ENCODE measurements at places on chromosomes 7 and 10. TPM values are rescaled to one million over a fixed set of nuclear protein-coding genes. Genes with fewer than 3 reads are reported as not detected.

DNA sequence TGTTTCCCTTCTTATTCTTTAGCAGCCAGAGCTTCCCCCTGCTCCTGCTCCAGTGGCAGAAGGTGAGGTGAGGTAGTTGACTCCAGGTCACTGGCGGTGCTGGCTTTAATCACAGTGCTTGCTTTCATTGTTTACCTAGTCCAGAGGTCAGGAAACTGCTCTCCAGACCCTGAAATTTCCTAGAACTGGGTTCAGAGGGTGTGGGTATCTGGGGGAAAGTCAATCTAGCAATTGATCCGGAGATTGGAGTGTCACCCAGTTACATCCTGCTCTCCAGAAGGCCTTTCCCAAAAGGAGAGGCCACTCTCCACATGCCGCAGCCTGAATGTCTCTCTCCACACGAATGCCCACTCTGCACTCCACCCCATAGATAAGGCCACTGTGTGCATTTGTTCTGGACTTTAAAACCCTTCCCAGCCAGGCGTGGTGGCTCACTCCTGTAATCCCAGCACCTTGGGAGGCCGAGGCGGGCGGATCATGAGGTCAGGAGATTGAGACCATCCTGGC, 2.1 kb upstream of the MBL2 start:
- no peaks in the 10 kb centered on the region for H3K4me1 ChIP-seq
- H3K27me3 ChIP-seq = no peaks in the 10 kb centered on the region
- no peaks in the 10 kb centered on the region for H3K36me3 ChIP-seq
- H3K27ac ChIP-seq = no peak overlapping the region
- no peak for DNase-seq
- no peak overlapping the region for H3K4me3 ChIP-seq

- DNase-seq = no peak
- no peaks in the 10 kb centered on the region for H3K36me3 ChIP-seq
- H3K4me3 ChIP-seq = no peak overlapping the region
- H3K4me1 ChIP-seq = no peaks in the 10 kb centered on the region
- H3K27ac ChIP-seq = no peak overlapping the region
Measured at GRCh38 chr10:9951481-9952257, 1066.0 kb upstream of the CELF2 start.

- peaks cover 5% of the 10 kb centered on the region for H3K36me3 ChIP-seq
- peaks cover 44% of the 10 kb centered on the region for H3K4me1 ChIP-seq
- peaks cover 89% of the 10 kb centered on the region for H3K27me3 ChIP-seq
- peak overlapping the region; percentile 89 for H3K27ac ChIP-seq
- peak overlapping the region; percentile 3 for H3K4me3 ChIP-seq
Measured at GRCh38 chr7:97021747-97022490, 2.7 kb downstream of the DLX5 start.

GRCh38 chr10:116723428-116724281, 18.7 kb downstream of the HSPA12A start:
- H3K36me3 ChIP-seq = no peaks in the 10 kb centered on the region
- DNase-seq = no peak
- peaks cover 16% of the 10 kb centered on the region for H3K27me3 ChIP-seq
- H3K27ac ChIP-seq = no peak overlapping the region
- H3K4me1 ChIP-seq = no peaks in the 10 kb centered on the region

- no peaks in the 10 kb centered on the region for H3K4me1 ChIP-seq
- H3K36me3 ChIP-seq = no peaks in the 10 kb centered on the region
- no peak overlapping the region for H3K4me3 ChIP-seq
- no peak overlapping the region for H3K27ac ChIP-seq
Measured at GRCh38 chr10:31771331-31771831, 157.2 kb downstream of the ARHGAP12 start.

DNA sequence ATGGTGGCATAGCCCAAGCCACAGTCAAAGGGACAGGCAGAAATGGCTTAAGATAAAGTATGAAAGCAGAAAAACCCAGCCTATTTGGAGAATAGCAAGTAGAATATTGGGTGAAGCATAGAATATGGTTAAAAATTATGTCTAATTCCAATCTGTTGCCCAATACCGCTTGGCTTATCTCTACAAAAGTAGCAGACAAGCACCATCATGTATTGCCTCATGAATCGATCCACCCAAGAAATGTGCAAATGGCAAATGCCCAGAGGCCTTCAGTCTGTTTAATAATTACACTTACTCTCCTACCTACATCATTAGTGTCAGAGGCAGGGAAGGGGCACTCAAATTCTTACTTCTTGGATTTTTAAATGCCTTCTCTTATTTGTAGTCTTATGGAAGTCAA, 130.9 kb upstream of the ADAM12 start:
- no peak overlapping the region for H3K4me3 ChIP-seq
- H3K4me1 ChIP-seq = no peaks in the 10 kb centered on the region
- H3K27ac ChIP-seq = no peak overlapping the region
- DNase-seq = no peak
- H3K36me3 ChIP-seq = no peaks in the 10 kb centered on the region

DNA sequence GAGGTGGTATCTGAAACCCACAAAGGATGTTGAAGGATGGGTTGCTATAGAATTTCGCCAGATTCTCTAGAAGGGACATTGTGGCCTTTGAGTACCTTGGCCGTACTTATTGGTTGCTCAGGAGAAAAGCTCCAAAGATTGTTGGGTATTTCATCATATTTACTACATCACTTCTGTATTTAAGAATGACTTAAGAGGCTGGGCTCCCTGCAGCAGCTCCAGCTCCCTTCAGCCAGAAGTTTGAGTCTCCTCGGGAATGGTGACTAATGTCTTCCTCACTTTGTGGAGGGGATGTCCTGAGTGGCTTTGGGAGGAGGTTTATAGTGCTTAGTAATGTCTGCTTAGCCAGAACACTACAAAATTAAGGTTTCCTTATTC, 18.1 kb downstream of the MINDY4 start:
- no peaks in the 10 kb centered on the region for H3K27me3 ChIP-seq
- DNase-seq = no peak
- H3K4me3 ChIP-seq = no peak overlapping the region
- no peaks in the 10 kb centered on the region for H3K36me3 ChIP-seq
- H3K27ac ChIP-seq = no peak overlapping the region
- H3K4me1 ChIP-seq = no peaks in the 10 kb centered on the region

- peaks cover 7% of the 10 kb centered on the region for H3K36me3 ChIP-seq
- peaks cover 56% of the 10 kb centered on the region for H3K27me3 ChIP-seq
- DNase-seq = no peak
- peaks cover 11% of the 10 kb centered on the region for H3K4me1 ChIP-seq
- peak within 1 kb of the TSS; percentile 79 for H3K4me3 ChIP-seq
Measured at GRCh38 chr7:116499168-116500077, at the start of gene CAV2. Gene CAV2, plus strand, starts transcription at chr7:116499738. Its CDS starts 44 bp downstream, at chr7:116499782.

GRCh38 chr10:62422068-62422590, 48.0 kb downstream of the ZNF365 start:
- no peaks in the 10 kb centered on the region for H3K4me1 ChIP-seq
- H3K4me3 ChIP-seq = no peak overlapping the region
- H3K27ac ChIP-seq = no peak overlapping the region

DNA sequence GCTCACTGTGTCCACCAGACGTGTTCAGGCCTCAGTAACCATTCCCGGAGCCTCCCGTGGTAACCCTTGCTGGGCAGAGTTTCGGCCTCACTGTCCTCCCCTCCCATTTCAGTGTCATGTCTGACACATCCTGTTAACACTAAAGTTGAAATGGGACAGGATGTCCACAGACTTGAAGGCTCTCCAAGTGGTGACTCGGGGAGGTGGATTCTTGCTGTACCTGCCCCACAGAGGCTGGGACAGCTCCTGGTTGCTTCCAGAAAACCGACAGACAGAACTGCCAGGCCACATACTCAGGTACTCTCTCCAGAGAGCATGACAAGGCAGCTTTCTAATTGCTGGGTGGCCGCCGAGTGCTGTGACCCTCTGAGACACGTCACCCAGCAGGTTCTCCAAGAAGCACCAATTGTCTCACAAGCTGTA, 17.9 kb upstream of the CYTH3 start:
- H3K4me3 ChIP-seq = no peak overlapping the region
- H3K4me1 ChIP-seq = no peaks in the 10 kb centered on the region
- H3K27ac ChIP-seq = no peak overlapping the region
- no peaks in the 10 kb centered on the region for H3K36me3 ChIP-seq
- H3K27me3 ChIP-seq = no peaks in the 10 kb centered on the region

DNA sequence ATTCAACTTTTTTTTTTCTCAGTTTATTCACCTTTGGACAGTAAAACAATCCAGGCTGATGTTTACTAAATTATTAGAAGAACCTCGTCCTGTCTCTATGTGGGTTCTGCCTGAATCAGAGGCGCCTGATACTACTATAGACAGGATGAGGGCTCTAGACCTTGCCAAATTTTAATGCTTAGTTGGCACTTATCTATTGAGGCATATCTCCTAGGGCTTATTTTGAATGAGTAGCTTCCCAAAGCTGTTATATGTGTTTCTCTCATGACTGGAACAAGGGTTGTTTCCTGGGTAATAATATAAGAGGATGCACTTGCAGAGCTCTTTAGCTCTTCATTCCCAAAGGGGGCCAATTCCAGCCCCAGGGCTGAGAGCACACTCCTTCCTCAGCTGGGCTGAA, 23.6 kb downstream of the HECW1 start:
- H3K27me3 ChIP-seq = peaks cover 20% of the 10 kb centered on the region
- DNase-seq = no peak
- H3K27ac ChIP-seq = no peak overlapping the region
- H3K36me3 ChIP-seq = no peaks in the 10 kb centered on the region
- H3K4me1 ChIP-seq = no peaks in the 10 kb centered on the region

GRCh38 chr7:117818232-117818631, 55.0 kb downstream of the CTTNBP2 start:
- no peak overlapping the region for H3K4me3 ChIP-seq
- no peaks in the 10 kb centered on the region for H3K27me3 ChIP-seq
- H3K36me3 ChIP-seq = no peaks in the 10 kb centered on the region

GRCh38 chr7:73811760-73812168, 19.0 kb upstream of the CLDN4 start:
- DNase-seq = peak; percentile 23
- peaks cover 9% of the 10 kb centered on the region for H3K27me3 ChIP-seq
- H3K36me3 ChIP-seq = peaks cover 11% of the 10 kb centered on the region
- H3K4me3 ChIP-seq = no peak overlapping the region
- H3K27ac ChIP-seq = no peak overlapping the region
- H3K4me1 ChIP-seq = no peaks in the 10 kb centered on the region

DNA sequence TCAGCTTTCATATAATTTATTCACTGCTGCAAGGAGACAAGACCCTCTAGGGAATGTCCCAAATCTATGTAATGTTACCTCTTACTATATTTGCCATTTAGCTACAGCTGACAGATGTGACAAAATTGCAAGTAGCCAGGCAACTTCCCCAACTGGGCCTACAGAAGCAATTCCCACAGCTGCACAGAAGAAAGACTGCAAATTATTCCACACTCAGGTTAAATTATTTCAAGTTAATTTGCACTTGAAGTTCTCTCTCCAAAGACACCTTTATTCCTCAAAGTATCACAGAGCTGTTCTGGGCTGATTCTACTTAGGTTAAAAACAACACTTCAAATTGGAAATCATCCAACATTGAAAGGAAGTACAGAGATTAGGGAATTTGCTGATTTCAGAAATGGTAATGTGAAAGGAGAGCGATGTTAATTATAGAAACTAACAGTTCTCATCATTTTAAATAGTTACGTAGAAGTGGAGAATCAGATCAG, 133.6 kb downstream of the THSD7A start:
- no peak for DNase-seq
- no peaks in the 10 kb centered on the region for H3K27me3 ChIP-seq
- H3K4me1 ChIP-seq = no peaks in the 10 kb centered on the region
- no peaks in the 10 kb centered on the region for H3K36me3 ChIP-seq
- H3K27ac ChIP-seq = no peak overlapping the region

DNA sequence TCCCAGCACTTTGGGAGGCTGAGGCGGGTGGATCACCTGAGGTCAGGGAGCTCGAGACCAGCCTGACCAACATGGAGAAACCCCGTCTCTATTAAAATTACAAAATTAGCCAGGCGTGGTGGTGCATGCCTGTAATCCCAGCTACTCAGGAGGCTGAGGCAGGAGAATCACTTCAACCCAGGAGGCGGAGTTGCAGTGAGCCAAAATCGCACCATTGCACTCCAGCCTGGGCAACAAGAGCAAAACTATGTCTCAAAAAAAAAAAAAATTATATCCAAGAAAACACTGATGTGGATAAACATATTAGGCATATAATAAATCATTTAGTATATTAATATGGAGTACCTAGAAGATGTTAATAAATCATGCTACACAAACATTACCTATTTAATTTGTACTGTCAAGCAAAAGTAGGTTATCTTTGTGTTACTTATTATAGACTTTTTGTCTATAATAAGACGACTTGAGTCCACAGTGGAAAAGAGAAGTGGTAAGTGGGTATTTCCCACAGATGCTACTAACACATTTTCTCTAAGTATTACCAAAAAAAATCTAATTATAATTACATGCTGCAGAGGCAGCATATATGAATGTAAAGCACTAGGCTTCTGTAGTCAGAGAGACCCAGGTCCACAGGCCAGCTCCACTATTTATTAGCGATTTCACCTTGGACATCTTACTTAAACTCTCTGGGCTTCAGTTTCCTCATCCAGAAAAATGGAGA, 34.5 kb downstream of the DNMBP start:
- H3K4me3 ChIP-seq = peak overlapping the region; percentile 82
- peak; percentile 49 for DNase-seq
- H3K27ac ChIP-seq = peak overlapping the region; percentile 74
- H3K4me1 ChIP-seq = peaks cover 67% of the 10 kb centered on the region
- H3K27me3 ChIP-seq = no peaks in the 10 kb centered on the region

GRCh38 chr7:155490697-155491628, 33.0 kb downstream of the EN2 start:
- peak overlapping the region; percentile 89 for H3K27ac ChIP-seq
- H3K27me3 ChIP-seq = peaks cover 24% of the 10 kb centered on the region
- H3K4me3 ChIP-seq = peak overlapping the region; percentile 95
- H3K4me1 ChIP-seq = peaks cover 17% of the 10 kb centered on the region
- DNase-seq = peak; percentile 66
- H3K36me3 ChIP-seq = no peaks in the 10 kb centered on the region

LLCFC1 gene
- polyA plus RNA-seq = not detected

KAZALD1 gene
- not detected for polyA plus RNA-seq

TMEM26 gene
- not detected for polyA plus RNA-seq

IFIT2 gene
- 9.4 TPM for polyA plus RNA-seq

GPR146 gene
- 2.6 TPM for polyA plus RNA-seq

DNAJC30 gene
- 9.9 TPM for polyA plus RNA-seq

MKX gene
- not detected for polyA plus RNA-seq

SHH gene
- not detected for polyA plus RNA-seq

TDRD1 gene
- not detected for polyA plus RNA-seq

THNSL1 gene
- polyA plus RNA-seq = 3.6 TPM

IGFBP1 gene
- not detected for polyA plus RNA-seq

C1QL3 gene
- polyA plus RNA-seq = 0.17 TPM

All from naive B cell (primary cell).